NCI-H2029 treated with DMSO at 0.1 percent for 48 hours (cell line): ENCODE measurements at places on chromosomes 7 and 10.
A peak's percentile ranks its signal among the peaks of the same experiment; 100 is the strongest.

DNA sequence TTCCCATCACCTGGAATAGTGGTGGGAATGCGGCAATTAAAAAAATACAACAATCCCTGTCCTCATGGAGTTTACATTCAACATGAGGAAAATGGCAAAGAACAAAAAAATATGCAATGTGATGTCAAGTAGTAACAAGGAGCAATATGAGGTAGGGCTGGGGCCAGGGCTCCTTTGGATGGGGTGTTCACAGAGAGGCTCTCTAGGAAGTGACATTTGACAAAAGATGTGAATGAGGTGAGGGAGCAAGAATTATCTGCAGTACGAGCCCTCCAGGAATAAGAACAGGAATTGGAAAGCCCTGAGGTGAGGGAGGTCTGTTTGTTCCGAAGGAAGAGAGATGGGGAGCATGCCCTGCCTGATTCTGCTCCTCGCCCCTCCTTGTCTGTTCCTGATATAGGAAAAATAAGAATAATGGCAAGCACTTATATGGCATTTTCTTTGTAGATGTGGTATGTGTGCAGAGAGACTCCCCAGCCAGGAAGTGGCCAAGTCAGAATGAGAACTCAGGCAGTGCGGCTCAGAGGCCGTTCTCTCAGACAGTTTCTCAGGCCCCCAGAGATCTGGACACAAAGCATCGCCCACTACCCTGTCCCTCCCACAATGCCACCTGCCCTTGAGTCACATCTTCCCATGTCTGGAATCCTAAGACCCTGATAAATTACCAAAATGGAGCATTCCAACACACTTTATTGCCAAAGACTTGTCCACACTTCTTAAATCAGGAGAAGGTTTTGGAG, 105.6 kb downstream of the APBB1IP start:
- DNase-seq: no peak

DNA sequence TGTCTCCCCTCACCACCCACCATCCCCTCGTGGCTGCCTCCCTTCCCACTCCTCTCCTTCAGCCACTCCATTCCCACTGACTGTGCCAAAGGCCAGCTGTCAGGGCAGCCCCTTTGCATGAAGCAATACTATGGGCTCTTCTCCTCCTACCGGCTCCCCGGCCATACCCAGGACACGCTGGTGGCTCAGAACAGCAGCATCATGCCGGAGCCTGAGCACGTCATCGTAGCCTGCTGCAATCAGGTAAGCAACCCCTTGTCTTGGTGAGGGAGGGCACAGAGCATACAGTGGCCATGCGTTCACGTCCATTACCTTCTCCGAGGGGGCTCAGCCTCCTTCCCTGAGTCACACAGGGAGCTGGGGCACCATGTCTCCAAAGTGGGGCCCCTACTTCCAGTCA, 11.6 kb downstream of the CHAT start:
- no peak for DNase-seq

GRCh38 chr7:116998567-116999175, 45.4 kb downstream of the ST7 start:
- no peak for DNase-seq

- no peak for DNase-seq
Measured at GRCh38 chr10:100943508-100943907, 25.8 kb upstream of the SEMA4G start.

- DNase-seq: no peak
Measured at GRCh38 chr10:131743190-131744151, 157.3 kb upstream of the PPP2R2D start.

DNA sequence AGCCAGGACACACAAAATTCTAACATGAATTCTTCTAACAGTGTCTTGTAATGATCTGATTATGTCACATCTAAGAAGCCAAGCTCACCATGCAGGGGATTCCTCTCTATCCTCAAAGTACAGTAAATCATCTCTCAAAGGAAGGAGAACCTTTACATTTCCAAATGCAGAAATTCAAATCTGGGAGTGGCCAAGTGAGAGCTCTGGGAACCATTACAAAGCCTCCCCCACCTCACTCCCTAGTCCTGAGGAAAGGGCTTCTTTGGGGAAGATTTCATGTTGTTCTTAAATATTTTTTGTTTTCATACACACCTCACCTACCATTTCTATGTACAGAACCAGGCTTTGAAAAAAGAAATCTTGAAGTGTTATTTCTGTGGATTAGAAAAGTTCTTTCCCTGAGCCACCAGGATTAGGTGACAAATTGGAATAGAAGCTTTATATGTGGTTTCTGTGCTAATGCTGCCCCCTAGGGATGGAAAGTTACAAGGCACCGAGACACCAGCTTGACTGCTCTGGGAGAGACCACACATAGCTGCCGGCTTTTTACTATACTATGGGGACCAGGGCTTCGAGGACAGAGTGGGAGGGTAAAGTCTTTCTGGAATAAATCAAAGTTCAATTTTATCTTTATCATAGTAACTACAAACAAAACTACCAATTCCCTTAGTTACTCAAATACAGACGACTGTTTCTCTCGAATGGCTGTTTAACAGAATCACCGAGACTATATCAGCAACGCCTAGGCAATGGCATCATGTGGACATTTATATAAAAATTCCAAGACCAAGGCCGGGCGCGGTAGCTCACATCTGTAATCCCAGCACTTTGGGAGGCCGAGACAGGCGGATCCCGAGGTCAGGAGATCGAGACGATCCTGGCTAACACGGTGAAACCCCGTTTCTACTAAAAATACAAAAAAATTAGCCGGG, 116.1 kb downstream of the RNF216 start:
- peak; percentile 54 for DNase-seq

GRCh38 chr10:7403620-7404019, 7.2 kb downstream of the SFMBT2 start:
- DNase-seq: no peak

DNA sequence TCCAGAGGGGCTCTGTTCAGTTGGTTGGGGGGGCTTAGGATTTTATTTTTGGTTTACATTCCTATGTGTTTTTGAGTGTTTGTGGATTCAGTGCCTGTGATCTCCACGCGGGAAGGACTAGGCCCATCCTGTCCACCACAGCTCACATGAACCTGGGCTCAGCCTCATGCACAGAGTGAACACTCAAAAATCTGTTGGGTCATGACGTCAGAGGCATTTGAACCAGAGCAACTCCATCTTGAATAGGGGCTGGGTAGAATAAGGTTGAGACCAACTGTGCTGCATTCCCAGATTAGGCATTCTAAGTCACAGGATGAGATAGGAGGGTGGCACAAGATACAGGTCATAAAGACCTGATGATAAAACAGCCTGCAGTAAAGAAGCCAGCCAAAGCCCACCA, 133.3 kb downstream of the RAMP3 start:
- no peak for DNase-seq

DNA sequence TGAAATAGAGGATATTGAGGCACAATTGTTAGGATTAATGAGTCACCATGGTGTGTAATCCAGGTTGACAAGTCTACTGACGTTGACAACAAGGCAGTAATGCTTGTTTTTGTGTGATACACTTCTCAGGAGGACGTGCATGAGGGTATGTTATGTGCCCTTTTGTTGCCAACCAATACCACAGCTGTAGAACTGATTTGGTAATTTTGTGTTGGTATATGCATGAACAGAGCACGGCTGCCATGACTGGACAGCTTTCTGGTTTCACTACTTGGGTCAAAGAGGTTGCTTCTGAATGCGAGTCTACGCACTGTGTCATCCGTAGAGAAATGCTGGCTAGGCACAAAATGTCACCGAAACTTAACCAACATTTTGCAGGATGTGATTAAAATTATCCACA, 32.9 kb downstream of the PHTF2 start:
- DNase-seq: no peak
